Thyroid gland (tissue), 4 donors: ENCODE measurements at places on chromosomes 5 and 9. TPM values are rescaled to one million over a fixed set of nuclear protein-coding genes. Genes with fewer than 3 reads are reported as not detected.

DNA sequence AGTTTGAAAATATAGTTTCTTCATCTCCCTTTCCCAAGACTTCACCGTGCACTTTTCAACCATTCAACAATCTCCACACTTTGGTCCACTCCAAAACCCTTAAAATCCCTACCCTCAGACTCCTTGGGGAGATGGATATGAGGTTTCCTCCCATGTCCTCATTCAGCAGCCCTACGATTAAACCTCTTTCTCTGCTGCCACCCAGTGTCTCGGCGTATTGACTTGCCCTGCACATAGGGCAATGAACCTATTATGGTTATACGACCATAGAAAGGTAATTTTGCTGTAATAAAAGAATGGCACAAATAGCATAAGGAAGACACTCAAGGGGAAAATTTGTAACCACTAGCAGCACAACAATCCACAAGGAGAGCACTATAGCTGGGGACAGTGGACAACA is 803.5 kb downstream of the TLE1 start:
- DNase-seq: no peak
- no peak overlapping the region for H3K27ac ChIP-seq
- no peaks in the 10 kb centered on the region for H3K27me3 ChIP-seq
- no peaks in the 10 kb centered on the region for H3K36me3 ChIP-seq
- H3K4me3 ChIP-seq: no peak overlapping the region

DNA sequence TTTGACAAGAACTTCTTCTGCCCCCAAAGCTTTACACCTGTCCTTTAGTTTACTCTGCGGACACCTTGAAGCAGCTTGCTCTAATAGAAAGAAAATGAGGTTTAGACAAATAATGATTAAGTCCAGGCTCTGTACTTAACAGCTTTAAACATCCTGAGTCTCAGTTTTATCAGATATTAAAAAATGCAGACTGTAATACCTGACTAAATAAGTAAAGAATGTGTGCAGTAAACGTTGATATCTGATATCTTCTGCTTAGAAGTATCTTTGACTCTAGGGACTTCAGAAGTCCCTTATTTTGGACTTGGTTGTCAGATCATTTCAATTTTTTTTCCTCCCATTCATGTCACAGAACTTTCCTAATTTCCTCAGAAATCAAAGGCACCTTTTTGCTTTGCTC is 1060.4 kb downstream of the CDH12 start:
- no peaks in the 10 kb centered on the region for H3K4me1 ChIP-seq
- H3K36me3 ChIP-seq: no peaks in the 10 kb centered on the region
- no peaks in the 10 kb centered on the region for H3K27me3 ChIP-seq

- no peaks in the 10 kb centered on the region for H3K36me3 ChIP-seq
- no peak overlapping the region for H3K4me3 ChIP-seq
- no peaks in the 10 kb centered on the region for H3K27me3 ChIP-seq
- no peak overlapping the region for H3K27ac ChIP-seq
Observed at GRCh38 chr5:107979291-107979690, 308.6 kb upstream of the EFNA5 start.

DNA sequence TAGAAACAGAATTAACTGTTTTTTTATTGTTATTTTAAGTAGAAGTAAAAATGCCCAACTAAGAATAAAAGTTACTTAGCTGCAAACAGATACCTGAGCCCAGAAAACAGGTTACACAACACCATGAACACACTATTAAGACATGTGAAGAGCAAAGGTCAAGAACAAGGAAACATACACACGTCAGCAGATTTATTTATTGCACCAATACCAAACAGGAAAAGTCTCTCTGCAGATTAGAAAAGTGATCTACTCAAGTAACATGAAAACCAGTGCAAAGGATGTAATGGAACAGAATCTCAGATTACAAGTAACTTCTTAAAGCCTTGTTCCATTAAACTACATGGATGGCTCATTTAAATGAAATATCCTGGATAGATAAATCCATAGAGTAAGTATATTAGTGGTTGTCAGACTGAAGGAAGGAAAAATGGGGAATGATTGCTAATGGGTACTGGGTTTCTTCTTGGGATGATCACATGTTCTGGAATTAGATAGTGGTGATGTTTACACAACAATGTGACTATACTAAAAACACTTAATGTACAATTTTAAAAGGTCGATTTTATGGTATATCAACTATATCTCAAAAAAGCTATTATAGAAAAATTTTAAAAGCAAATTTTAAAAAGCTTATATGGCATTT is 6.1 kb downstream of the SAR1B start:
- H3K27ac ChIP-seq: no peak overlapping the region
- no peak overlapping the region for H3K4me3 ChIP-seq
- no peaks in the 10 kb centered on the region for H3K27me3 ChIP-seq
- no peak for DNase-seq

- H3K27ac ChIP-seq: no peak overlapping the region
- H3K4me3 ChIP-seq: no peak overlapping the region
- H3K27me3 ChIP-seq: no peaks in the 10 kb centered on the region
- DNase-seq: no peak
- no peaks in the 10 kb centered on the region for H3K36me3 ChIP-seq
- peaks cover 15% of the 10 kb centered on the region for H3K4me1 ChIP-seq
Observed at GRCh38 chr9:126497660-126498275, 116.0 kb upstream of the LMX1B start.

The GNG10 gene
- total RNA-seq: 55.6 TPM

DNA sequence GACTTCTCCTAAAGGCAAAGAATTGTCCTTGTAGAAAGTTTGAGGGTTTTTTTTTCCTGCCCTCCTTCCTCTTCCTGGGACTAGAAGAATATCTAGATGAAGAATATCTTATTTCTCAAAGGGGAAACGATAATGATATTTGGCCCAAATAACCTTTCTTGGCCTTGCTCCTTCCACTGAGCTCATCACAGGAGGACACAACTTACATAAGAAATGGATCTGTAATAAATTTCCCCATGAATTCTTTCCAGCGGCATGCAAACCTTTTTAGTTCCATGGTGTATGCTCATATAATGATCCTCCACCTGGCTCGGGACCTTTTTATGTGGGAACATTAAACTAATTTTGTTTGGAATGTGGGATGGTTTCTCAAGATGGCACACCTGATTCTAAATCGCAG is 304.4 kb downstream of the DMRT2 start:
- H3K27ac ChIP-seq: no peak overlapping the region
- no peaks in the 10 kb centered on the region for H3K4me1 ChIP-seq
- no peaks in the 10 kb centered on the region for H3K36me3 ChIP-seq
- DNase-seq: no peak
- H3K4me3 ChIP-seq: no peak overlapping the region

The F12 gene
- total RNA-seq: 0.42 TPM

- H3K4me3 ChIP-seq: no peak overlapping the region
- H3K27ac ChIP-seq: no peak overlapping the region
- no peak for DNase-seq
Observed at GRCh38 chr5:18764161-18764560, 1129.9 kb downstream of the TAF11L14 start.

DNA sequence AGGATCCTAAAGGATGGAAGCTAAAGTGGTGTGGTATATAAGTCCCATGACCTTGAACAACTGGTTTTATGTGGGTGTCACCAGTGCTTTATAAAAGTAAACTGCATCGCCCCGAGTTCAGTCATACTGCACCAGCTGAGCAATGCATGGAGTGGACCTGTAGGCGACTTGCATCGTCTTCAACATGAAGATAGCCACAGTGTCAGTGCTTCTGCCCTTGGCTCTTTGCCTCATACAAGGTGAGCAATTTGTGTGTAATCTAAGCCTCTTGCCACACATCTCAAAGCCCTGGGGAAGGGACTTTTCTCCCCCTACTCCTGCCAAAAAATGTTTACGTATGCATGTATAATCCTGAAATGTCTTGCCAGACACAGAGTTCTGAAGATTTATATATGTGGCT is at the start of gene SPINK5:
TSS of gene SPINK5 (plus strand) at position 120 of the 400 bp plus-strand sequence. CDS start at position 185, 65 bp downstream.
- no peak within 1 kb of the TSS for H3K27ac ChIP-seq
- H3K4me3 ChIP-seq: no peak within 1 kb of the TSS
- no peaks in the 10 kb centered on the region for H3K4me1 ChIP-seq
- no peaks in the 10 kb centered on the region for H3K36me3 ChIP-seq
- no peaks in the 10 kb centered on the region for H3K27me3 ChIP-seq
- DNase-seq: no peak

The EIF4EBP3 gene
- total RNA-seq: 9.1 TPM

The SLC45A2 gene
- total RNA-seq: not detected

DNA sequence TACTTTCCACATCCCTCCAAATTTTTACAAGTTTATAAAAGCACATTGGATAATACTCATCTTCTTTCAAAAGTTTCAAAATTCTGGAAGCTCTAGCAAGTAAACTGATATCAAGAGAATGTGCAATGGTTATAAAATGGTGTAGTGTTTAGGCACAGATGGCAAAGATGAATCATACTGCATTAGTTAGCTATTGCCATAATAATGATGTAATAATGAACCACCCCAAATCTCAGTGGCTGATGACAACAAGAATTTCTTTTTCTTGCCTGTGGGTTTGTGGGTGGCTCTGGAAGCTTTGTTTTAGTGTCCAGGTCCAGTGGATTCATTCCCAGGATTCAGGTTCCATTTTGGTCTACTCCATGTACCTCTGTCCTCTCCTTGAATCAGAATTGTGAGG is 319.0 kb downstream of the BRINP1 start:
- no peak overlapping the region for H3K4me3 ChIP-seq
- H3K36me3 ChIP-seq: no peaks in the 10 kb centered on the region
- no peak overlapping the region for H3K27ac ChIP-seq
- no peaks in the 10 kb centered on the region for H3K27me3 ChIP-seq
- DNase-seq: no peak
- peaks cover 9% of the 10 kb centered on the region for H3K4me1 ChIP-seq

GRCh38 chr9:120438111-120438510 is 141.9 kb downstream of the CDK5RAP2 start:
- no peak for DNase-seq
- no peaks in the 10 kb centered on the region for H3K27me3 ChIP-seq
- no peak overlapping the region for H3K27ac ChIP-seq

GRCh38 chr9:130521715-130522114 is 57.7 kb upstream of the FUBP3 start:
- no peaks in the 10 kb centered on the region for H3K27me3 ChIP-seq
- H3K36me3 ChIP-seq: no peaks in the 10 kb centered on the region
- H3K4me3 ChIP-seq: no peak overlapping the region
- peaks cover 17% of the 10 kb centered on the region for H3K4me1 ChIP-seq
- no peak for DNase-seq
- H3K27ac ChIP-seq: no peak overlapping the region

The SPATA31C1 gene
- not detected for total RNA-seq

The SPARC gene
- total RNA-seq: 313 TPM

The ADGRD2 gene
- total RNA-seq: not detected

DNA sequence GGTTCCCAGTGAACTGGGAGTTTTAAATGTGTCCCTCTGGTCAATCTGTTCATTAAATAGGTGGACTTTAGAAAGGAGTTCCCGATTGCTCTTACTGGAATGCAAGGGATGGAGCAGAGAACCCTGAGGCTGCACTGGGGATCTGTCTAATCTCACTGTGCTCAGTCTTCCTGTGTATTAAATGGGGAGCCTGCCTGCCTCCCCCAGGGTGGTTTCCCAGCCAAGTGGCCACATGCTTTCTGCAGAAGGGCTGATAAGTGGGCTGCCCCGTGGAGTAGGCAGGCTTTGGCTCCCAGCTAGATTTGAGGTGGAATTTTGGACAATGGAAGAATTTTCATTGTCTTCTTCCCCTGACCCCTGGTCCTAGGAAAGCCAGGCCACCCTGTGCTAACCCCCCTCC is 14.0 kb upstream of the PHYHD1 start:
- peaks cover 3% of the 10 kb centered on the region for H3K4me1 ChIP-seq
- H3K27me3 ChIP-seq: no peaks in the 10 kb centered on the region
- no peak for DNase-seq

- H3K27ac ChIP-seq: no peak overlapping the region
- H3K36me3 ChIP-seq: no peaks in the 10 kb centered on the region
- no peaks in the 10 kb centered on the region for H3K27me3 ChIP-seq
Observed at GRCh38 chr5:501831-502184, 22.4 kb downstream of the SLC9A3 start.

DNA sequence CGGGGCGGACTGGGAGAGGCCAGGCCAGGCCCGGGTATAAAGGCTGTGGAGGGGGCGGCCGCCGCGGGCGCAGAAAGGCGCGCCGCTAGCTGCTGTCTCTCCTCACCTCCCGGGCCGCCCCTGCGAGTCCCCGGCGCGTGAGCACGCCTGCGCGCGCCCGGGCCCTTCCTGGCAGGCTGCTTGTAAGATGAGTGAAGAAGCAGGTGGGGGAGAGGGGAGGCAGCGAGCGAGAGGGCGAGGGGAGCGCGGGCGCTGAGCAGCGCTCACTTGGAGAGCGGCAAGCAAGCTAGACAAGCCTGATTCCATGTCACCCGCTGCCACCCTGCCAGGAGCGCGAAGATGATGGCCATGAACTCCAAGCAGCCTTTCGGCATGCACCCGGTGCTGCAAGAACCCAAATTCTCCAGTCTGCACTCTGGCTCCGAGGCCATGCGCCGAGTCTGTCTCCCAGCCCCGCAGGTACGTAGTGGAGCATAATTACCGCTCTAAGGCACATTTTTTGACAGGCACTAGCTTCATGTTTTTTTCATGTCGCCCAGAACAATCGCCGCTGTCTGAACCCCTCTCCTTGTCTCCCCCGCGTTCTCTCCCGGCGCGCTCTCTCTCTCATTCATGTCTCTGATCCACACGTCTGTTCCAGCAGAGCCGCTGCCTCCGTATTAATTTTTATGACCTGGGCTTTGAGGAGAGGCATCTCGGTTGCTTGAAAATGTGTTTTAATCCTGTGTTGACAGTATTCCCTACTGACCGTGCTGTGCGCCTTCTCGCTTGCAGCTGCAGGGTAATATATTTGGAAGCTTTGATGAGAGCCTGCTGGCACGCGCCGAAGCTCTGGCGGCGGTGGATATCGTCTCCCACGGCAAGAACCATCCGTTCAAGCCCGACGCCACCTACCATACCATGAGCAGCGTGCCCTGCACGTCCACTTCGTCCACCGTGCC is at the start of gene POU4F3:
TSS of gene POU4F3 (plus strand) at position 66 of the 941 bp plus-strand sequence. CDS start at position 340, 274 bp downstream.
- H3K27me3 ChIP-seq: peaks cover 42% of the 10 kb centered on the region
- no peak within 1 kb of the TSS for H3K27ac ChIP-seq
- no peaks in the 10 kb centered on the region for H3K36me3 ChIP-seq
- H3K4me1 ChIP-seq: peaks cover 8% of the 10 kb centered on the region
- no peak within 1 kb of the TSS for H3K4me3 ChIP-seq
- no peak for DNase-seq

The SREK1 gene
- 124 TPM for total RNA-seq

The EPB41L4A gene
- 32.3 TPM for total RNA-seq
